ENCODE measurements at places on chromosomes 11 and 22.

DNA sequence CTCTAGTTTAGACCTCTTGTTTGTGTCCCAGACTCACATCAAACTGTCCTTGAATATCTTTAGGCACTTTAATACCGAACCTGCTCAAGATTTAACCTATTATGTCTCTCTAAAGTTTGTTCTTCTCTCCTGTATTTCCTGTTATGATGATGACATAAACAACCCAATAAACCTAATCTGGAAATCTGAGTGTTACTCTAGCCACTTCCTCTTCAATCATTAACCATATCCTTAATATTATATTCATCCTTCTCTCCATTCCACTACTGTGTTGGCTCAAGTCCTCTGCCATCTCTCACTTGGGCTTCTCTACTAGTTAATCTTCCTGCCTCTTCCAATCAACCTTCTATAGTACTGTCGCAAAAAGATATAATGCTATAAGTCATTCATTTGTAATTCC is 36.0 kb downstream of the COPB1 start:
- DNase-seq: no peak

- DNase-seq: no peak
These were observed 6.0 kb downstream of the ZNF214 start for GRCh38 chr11:7014118-7014517.

GRCh38 chr22:48515571-48516200 is 1312.0 kb downstream of the BRD1 start:
- DNase-seq: no peak

- no peak for DNase-seq
These were observed 644 bp downstream of the TMEM134 start for GRCh38 chr11:67468456-67468758.

- no peak for DNase-seq
These were observed 44.1 kb downstream of the RSF1 start for GRCh38 chr11:77776455-77776854.

GRCh38 chr11:71223081-71223405 is 29.3 kb downstream of the SHANK2 start:
- DNase-seq: no peak

GRCh38 chr11:11505190-11505589 is 116.6 kb downstream of the GALNT18 start:
- no peak for DNase-seq

- no peak for DNase-seq
These were observed 4.4 kb downstream of the UBASH3B start for GRCh38 chr11:122659676-122660554.

- no peak for DNase-seq
These were observed 44.0 kb downstream of the FDX1 start for GRCh38 chr11:110473706-110474105.

DNA sequence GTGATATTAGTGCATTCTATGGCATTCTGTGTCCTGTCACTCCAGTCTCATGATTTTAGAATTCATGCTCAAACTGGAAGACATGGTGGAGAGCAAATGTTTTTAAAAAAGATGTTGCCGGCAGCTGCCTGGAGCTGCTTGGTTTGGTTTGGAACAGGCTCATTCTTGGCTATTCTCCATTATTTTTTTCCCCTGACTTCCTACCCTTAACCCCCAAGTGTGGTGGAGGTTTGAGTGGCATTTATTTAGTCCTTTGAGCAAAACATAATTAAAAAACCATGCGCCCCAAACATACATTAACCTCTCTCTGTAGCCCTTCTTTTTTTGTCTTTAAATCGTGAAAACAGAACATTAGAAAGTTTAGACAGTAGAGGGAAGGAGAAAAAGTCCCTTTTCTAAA is 94.7 kb downstream of the LDLRAD3 start:
- no peak for DNase-seq

GRCh38 chr11:16584569-16584968 is 153.9 kb upstream of the C11orf58 start:
- no peak for DNase-seq

- no peak for DNase-seq
These were observed 926.7 kb downstream of the NTM start for GRCh38 chr11:132296946-132297610.

All from NCI-H774 (cell line).